ELR (cell line): ENCODE measurements at places on chromosomes 3 and 15.

GRCh38 chr15:93980261-93980911, 251.0 kb upstream of the MCTP2 start:
- no peak for DNase-seq

GRCh38 chr3:131630097-131630496, 127.3 kb upstream of the MRPL3 start:
- DNase-seq: no peak

GRCh38 chr3:674116-674515, 418.7 kb upstream of the CNTN6 start:
- no peak for DNase-seq

GRCh38 chr3:99626417-99626788, 12.0 kb upstream of the COL8A1 start:
- no peak for DNase-seq

DNA sequence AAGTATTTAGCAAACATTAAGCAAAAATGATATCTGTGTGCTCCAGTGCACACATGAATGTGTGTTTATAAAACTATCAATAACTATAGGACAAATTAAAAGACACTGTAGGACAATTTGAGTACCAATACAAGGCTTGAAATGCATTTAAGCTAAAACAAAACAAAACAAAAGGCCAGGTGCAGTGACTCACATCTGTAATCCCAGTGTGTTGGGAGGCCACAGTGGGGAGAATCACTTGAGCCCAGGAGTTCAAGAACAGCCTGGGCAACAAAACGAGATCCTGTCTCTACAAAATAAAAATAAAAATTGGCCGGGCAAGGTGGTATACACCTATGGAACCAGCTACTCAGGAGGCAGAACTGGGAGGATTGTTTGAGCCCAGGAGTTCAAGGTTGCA, 50.7 kb downstream of the CSNK1G1 start:
- DNase-seq: peak; percentile 6
